ENCODE measurements at places on chromosomes 1 and 21.

GRCh38 chr1:12203216-12204007, 26.4 kb upstream of the VPS13D start:
- DNase-seq, result no peak

DNA sequence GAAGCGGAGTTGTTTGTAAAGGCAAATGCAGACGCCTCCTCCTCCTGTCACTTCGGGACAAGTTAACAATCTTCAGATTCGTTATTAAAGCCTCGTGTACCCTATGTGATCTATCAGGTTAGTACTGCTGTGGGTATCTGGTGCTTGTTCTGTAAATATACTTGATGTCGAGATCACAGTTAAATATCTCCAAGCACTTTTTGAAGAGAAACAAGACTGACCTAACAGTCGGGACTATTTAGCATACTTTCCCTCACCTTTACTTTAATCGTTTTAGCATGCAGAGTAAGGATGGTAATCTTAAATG, 710 bp downstream of the KLHL20 start:
- no peak for DNase-seq

- no peak for DNase-seq
Observed at GRCh38 chr1:3865606-3866160, 8.4 kb downstream of the DFFB start.

DNA sequence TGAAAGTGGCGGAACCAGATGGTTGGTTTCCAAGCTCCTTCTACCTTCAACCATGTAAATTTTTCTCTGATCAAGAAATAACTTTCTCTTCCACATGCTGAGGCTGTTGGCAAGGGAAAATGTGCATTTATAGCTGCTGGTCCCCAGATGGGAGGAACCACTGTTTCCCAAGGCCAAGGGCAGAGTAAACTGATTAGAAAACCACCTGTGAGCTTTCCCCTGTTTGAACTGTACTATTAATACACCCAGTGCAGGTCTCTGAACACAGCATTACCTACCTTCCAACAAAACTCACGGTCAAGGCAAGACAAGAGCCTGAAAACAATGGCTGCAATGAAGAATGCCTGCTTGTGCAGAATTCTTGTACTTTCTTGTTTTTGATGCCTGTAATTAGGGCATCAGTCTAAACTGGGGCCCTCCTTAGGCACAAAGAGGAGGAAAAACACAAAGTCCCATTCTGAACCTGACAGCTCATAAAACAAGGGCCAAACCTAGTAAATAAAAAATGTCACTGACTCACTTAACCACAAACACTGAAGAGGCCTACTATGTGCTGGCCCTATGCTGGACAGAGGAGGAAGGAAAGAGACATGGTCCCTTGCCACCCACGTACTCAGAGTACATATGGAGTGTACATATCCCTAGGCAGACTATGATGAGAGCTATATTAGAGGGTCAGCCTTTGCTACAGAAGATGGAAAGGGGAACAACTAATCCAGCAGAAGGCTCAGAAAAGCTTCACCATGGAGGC, 2.6 kb downstream of the MKNK1 start:
- no peak for DNase-seq

GRCh38 chr1:37239225-37239740, 205.0 kb upstream of the GRIK3 start:
- DNase-seq, result no peak

DNA sequence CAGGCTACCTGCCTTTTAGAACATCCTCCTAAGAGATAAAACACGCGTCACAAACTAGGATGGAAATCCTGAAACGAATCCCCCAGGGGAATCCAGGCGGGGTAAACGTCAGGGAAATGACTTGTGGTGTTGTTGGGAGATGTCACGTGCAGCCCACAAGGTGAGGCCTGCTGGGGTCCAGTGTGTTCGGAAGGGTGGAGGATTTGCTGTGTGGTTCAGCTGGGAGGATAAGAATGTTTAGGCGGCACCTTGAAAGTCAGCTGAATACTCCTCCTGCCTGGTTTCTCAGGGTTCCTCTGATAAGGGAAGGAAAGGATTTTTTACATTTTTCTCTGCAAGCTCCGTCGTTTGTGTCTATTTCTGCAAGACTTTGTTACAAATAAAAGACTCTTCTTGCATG, 74.7 kb upstream of the EFHD2 start:
- no peak for DNase-seq

- DNase-seq, result no peak
Observed at GRCh38 chr1:113416496-113416895, 26.2 kb downstream of the MAGI3 start.

GRCh38 chr1:67570486-67571143, 114.4 kb upstream of the GADD45A start:
- DNase-seq, result no peak

GRCh38 chr1:225182716-225183115, 245.1 kb downstream of the LBR start:
- no peak for DNase-seq

- no peak for DNase-seq
Observed at GRCh38 chr1:203289281-203289981, 15.9 kb upstream of the BTG2 start.

DNA sequence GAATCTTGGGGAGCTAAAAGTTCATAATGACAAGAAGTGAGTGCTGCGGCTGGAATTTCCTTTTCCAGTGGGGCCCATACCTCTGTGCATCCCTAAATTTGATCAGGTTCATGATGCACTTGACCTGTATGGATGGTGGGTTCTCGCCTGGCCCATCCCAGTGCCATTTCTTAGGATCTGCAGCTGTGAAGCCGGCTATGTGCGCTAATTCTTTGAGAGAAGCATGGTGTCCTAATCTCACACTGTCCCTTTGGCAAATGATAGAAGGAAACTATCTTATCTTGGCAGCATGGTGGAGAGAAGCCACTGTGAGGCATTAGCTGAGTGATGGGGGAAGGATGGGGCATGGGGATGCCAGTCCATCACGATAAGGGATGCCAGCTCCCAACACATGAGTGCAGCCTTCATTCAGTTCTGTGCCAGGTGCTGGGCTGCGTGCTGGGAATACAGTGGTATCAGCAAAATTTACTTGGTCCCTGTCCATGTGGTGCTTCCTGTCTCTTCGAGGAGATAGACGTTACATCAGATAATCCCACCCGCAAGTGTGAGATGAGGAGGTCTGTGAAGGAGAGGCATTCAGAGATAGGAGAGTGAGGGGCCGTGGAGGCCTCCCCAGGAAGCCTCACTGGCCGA, 30.5 kb downstream of the STUM start:
- no peak for DNase-seq

DNA sequence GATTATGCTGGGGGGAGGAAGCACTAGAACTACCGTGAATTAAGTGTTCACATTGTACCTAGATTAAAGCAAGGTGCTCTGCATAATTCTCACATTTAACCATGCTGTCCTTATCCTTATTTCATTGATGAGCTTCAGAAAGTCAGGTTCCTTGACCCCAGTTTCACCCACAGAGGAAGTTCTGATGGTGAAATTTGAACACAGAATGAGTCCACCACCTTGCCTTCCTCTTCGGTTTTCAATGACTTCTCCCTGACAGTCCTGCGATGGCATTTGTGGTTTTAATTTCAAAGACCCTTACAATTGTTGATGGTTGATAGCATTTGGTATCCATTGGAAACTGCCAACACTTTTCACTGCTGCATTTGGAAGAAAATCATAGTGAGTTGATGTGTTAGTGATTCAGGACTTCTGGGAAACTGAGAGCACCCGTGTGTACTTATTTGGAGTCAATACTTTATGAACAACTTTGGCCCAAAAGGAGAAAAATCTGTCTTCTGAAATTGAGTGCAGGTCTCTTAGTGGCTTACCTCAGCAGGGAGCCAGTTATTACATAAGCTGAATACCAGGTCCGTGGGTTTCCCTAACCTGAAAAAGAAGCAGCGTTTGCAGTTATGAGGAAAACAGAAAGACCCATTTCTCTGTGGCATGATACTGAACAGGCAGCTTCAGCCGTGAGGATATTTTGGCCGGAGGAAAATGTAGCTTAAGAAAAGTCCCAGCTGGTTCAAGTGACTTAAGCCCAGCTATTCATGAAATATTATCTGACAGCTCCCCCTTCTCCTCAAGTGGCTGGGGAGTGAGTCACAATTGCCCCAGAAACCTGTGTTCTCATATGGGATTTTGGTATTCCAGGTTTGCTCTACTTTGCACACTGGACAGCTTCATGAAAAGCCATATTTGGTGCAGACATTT, 47.5 kb downstream of the ROR1 start:
- DNase-seq, result no peak

DNA sequence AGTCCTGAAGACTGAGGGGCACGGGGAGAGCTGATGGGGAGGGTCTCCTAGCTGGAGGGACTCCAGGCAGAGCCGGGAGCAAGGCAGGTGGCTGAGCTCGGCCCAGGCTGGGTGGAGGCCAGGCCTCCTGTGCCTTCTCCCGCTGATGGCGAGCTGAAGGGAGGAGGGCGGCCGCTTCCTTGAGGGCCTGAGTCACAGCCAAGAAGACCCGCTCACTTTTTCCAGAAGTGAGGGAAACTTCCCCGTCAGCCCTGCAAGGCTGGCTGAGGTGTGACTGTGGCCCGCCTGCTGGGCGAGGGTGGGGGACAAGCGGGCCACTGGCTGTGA, 1.7 kb upstream of the VWA1 start:
- no peak for DNase-seq

- DNase-seq, result no peak
Observed at GRCh38 chr1:93734999-93735398, 53.4 kb upstream of the BCAR3 start.

GRCh38 chr1:236099355-236099974, 34.6 kb upstream of the NID1 start:
- DNase-seq, result peak; percentile 62

GRCh38 chr1:24923485-24924113, 6.5 kb downstream of the RUNX3 start:
- no peak for DNase-seq

DNA sequence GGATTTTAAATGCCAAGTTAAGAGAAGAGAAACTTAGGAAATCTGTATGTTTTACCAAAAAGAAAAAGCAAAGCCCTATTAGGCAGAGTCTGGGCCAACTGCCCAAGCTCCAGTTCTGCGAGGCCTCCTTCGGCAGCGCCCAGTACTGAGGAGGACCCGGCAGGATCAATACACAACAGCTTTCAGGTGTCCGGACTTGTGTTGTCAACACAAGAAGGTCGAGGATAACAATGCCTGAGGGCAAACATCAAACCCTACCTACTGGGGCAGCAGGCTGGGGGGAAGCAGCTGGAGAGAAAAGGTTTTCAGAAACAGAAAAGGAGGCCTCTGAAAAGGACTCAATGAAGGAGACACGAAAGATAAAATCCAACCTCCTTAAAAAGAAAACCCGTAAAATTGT, 98.1 kb upstream of the GJB5 start:
- no peak for DNase-seq

DNA sequence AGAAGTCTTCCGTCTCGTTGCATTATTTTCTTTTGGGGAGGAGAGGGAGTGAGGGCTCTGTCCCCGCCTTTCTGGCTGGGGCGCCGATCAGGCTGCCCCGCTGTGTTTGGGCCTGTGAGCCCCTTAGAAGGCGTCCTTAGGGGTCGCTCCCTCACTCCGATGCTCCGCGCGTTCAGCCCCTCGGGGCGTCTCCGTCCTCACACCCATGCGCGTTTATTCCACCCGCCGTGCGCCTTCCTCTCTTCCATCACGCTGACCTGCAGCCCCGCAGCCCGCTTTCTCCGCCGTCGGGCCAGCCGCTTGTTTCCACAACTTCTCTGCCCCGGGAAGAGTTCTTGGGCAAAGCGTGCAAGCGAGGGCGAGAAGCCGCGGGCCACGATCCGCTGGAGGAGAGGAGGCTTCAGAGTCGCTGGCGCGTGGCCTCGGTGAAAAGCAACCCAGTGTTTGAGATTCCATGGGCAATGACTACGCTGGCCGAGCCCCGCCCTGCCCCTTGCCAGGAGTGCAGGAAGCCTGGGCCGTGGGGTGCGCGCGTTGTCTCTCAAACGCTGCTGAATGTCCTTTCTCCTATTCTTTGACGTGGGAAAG, 27.7 kb downstream of the TRIM11 start:
- DNase-seq, result no peak

Measured in SK-N-MC (cell line).